Stimulated activated CD8-positive, alpha-beta memory T cell treated with anti-CD3 and anti-CD28 coated beads, Interleukin-7, amount 100 ng/mL, for 1 hour (primary cell): ENCODE measurements at places on chromosomes 5 and 9.

DNA sequence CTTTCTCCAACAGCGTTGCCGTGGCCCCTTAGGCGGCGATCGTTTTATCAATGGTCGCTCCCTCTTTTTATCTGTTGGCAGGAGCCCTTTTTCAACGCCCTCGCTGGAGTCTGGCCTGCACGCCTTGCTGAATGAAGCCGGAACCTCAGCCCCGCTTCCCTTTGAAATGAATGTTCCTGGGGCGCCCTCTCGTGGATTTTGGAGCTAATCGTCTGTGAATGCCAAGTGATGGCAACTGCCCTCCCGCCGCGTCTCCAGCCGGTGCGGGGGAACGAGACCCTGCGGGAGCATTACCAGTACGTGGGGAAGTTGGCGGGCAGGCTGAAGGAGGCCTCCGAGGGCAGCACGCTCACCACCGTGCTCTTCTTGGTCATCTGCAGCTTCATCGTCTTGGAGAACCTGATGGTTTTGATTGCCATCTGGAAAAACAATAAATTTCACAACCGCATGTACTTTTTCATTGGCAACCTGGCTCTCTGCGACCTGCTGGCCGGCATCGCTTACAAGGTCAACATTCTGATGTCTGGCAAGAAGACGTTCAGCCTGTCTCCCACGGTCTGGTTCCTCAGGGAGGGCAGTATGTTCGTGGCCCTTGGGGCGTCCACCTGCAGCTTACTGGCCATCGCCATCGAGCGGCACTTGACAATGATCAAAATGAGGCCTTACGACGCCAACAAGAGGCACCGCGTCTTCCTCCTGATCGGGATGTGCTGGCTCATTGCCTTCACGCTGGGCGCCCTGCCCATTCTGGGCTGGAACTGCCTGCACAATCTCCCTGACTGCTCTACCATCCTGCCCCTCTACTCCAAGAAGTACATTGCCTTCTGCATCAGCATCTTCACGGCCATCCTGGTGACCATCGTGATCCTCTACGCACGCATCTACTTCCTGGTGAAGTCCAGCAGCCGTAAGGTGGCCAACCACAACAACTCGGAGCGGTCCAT, 10.0 kb downstream of the S1PR3 start:
- peak; percentile 32 for DNase-seq

- DNase-seq, result no peak
These were observed 5.0 kb downstream of the GBGT1 start for GRCh38 chr9:133158695-133159094.

- DNase-seq, result no peak
These were observed 41.9 kb downstream of the NIM1K start for GRCh38 chr5:43233946-43234345.

DNA sequence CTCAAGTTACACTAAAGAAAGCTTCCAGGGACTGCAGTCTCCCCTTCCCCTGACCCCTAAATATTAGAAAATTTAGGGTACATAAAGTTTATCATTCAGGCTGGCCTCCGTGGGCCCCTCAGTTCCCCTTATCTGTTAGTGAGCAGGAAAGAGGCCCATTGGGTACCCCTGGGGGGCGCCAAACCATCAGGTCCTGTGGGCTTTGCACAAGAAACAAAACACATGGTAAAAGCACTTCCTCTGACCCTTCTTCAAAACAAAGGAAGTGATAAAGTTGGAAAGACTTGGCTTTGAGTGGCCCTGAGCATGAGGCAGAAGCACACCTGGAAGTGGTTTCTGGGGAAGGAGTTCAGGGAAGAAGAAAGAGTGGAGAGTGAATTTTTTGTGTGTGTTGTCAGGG, 213.0 kb downstream of the SMARCA2 start:
- DNase-seq, result no peak

DNA sequence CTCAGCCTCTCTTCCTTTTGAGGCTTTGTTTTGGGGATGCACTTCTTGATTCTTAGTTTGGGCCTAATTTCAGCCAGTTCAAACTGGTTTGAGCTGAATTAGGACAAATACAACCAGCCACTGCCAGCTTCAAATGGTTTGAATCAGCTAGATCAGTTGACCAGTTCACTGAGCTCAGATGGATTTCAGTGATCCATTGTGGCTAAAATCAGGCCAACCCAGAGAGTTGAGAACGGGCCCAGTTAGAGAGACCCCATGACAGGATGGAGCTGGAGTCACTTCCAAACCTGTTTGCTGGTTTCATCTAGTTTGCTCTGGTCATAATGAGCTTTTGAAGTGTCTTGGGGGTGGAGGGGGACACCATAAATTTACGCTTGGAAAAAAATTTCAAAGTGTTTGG, 48.0 kb upstream of the NEK6 start:
- no peak for DNase-seq
